ENCODE measurements at places on chromosomes 7 and 10.
A peak's percentile ranks its signal among the peaks of the same experiment; 100 is the strongest.

DNA sequence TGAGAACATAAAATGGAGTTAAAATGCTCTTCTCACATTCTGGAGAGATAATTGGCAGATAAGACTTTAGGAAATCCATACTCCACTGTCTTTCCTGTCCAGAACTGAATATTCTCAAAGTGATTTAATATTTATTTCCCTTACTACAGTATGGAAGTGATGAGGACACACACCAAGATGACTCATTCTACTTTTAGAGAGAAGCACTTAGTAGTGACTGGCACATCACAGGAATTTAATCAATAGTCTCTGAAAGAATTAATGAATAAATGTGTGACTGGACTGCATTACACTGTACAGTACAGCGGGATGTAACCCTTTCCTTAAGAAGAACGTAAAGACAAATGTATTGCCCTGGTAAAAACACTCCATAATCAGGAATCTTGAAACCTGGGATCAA is 116.7 kb downstream of the SEMA3E start:
- DNase-seq = no peak

DNA sequence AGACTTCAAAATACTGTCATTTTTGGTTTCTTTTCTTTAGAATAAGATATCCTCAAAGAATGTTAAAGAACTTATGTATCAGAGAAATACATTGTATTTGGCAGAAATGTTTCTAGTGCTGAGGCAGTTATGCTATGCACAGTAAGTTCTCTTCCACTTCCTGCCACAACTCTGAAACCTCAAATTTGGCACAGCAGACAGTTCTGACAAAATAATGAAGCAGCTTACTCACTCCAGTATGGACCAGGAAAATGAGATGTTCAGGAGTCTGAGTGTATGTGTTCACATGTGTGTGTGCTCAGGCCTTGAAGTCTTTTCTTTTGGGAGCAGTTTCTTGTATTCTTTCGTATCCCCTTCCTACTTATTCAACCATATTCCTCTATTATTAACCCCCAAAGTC is 197.0 kb upstream of the AGK start:
- no peak for DNase-seq

DNA sequence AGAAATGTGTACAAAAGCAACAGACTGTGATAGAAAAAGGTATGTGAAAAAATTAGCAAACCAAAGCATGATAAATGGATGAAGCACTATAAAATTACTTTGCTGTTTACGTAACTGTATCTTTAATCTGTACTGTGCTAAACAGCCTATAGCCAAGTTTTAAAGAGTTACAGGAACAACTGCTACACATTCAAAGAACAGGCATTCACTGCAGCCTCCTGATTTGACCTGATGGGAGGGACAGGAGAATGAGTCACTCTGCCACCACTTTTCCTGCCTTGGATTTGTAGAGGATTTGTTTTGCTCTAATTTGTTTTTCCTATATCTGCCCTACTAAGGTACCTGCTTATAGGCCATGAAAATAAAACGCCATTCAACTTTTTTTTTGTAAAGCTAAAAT is 116.1 kb downstream of the FANK1 start:
- DNase-seq = no peak

- peak; percentile 64 for DNase-seq
These were observed 208.3 kb downstream of the USP6NL start for GRCh38 chr10:11403116-11403515.

GRCh38 chr10:74620626-74621025 is 205.8 kb upstream of the KAT6B start:
- no peak for DNase-seq

DNA sequence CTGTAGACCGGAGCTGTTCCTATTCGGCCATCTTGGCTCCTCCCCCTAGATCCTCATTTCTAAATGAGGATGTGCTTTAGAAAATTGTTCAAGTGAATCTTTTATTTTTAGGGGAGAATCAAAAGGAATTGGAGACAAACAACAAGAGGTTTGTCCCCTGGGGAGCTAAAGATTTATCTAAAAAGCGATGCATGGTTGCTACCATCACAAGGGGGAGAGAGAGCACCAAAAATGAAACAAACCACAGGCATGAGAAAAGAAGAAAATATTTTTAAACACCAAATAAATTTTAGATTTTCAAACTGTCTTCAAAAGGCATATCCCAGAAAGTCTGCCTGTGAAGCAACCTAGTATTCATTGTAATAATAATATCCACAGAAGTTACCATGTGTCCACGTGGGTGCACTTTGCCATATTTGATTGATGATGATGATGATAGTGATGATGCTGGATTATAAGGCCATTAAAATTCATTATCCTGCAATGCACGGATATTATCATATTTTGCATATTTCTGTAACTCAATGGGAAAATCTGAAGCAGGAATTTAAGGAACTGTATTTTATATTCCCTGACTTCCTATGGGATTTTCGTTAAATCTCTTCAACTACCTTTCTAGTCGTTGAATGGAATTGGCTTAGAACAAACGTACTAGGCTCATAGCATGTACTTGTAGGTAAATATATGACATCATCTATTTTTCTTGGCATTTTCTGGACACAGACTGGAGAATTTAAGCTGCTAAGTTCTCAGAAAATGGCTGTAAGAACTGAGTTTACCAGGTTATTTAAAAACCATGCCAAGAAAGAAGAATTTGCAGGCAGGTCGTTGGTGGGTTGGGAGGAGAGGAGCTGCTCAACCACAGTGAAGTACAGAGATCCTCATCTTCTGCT is 171.6 kb downstream of the WDR37 start:
- DNase-seq = no peak

DNA sequence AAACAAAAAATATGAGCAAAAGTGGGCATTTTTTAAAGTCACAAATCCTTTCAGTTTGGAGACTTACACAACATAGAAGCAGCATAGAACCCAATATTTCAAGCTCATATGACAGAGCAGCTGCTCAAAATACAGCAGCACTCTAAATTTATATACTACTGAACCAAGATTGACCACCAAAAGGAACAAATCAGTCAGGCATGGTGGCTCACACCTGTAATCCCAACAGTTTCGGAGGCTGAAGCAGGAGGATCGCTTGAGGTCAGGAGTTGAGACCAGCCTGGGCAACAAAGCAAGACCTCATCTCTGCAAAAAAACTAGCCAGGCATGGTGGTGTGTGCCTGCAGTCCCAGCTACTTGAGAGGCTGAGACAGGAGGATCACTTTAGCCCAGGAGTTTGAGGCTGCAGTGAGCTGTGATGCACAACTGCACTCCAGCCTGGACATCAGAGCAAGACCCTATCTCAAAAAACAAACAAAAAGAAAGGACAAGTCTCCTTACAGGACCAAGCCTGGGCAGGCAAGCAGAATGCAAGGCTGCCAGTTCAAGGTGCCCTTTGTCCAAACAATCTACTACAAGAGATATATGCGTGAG is 40.0 kb downstream of the PARD3 start:
- no peak for DNase-seq

GRCh38 chr7:45039106-45039505 is 39.1 kb downstream of the CCM2 start:
- DNase-seq = no peak

DNA sequence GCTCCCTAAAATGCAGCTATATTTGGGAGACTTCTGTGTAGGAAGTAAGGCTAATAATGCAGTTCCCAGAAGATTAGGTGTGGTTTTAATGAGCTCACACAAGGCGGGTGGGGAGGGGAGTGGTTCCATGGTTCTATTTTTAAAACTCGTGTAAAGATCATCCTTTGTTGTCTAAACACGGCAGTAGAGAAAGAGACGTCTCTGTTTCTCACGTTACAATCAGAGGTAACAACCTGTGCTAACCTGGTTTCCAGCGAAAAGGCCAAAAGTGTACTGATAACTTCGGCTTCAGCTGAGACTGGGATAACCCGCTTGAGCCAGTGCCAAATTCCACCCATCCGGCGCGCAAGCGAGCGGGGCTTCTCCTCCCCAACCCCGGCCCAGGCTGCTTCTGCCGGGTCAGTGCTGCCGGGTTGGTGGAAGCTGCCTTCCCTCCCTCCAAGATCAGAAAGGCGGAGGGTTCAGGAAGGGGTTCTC is 2.5 kb upstream of the MAP3K8 start:
- DNase-seq = no peak

- peak; percentile 77 for DNase-seq
These were observed 328 bp downstream of the ESYT2 start for GRCh38 chr7:158829021-158829341.

GRCh38 chr7:5350600-5351385 is 68.0 kb downstream of the SLC29A4 start:
- no peak for DNase-seq

DNA sequence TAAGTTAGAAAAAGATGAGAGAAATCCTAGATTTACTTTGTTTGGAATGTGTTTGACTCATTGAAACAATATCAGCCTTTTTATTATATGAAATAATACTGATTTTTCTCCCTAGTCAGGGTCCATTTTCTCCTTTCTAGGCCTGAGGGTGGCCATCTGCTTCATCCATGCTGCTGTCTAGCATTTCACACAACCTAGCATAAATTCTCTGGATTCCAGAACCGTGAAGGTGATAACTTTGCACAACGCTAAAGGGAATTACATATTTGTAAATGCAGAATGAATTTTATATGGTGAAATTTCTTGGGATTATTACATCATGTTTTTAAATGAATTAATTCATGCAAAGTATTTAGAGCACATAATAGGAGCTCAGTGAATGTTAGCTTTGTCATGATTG is 505.1 kb downstream of the INHBA start:
- no peak for DNase-seq

GRCh38 chr7:25719190-25719896 is 432.7 kb upstream of the NFE2L3 start:
- DNase-seq = no peak

DNA sequence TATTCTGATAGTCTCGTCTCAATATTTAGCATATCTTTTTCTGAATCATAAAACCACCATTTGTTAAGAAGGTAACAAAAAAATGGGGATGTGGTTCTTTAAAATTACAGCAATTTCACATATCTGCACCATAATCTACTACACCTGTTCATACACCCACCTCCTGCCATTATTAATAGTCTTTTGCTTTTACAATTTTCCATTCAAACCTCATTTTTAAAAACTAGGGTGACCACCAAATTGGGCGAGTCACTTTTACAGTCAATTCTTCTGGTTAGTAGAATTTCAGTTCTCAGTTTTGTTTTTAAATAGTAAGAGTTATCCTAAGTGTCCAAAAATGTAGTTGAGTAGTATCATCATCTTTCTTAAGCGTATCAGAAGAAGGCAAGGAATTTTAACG is 48.4 kb upstream of the GSAP start:
- no peak for DNase-seq

- DNase-seq = no peak
These were observed 60.6 kb downstream of the C1GALT1 start for GRCh38 chr7:7242899-7243298.

- no peak for DNase-seq
These were observed 125.6 kb upstream of the PRPS1L1 start for GRCh38 chr7:18153183-18153748.

DNA sequence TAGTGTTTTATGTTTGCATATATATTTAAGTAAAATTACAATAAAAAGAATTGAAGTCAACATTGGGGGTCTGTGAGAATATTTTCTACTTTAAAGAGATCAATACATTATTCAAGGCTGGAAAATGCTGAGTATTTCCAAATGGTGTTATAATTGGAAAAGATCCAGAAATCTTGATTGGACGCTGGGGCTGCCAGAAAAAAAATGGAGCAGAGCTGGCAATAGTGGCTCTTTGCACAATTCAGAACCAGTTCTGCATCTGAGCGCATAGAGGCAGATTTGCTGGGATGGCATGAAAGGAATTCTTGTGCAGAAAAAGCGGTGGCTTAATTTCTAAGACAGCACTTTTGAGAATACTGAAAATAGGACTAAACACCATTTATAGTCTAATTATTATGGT is 10.8 kb upstream of the VWC2 start:
- DNase-seq = no peak

GRCh38 chr10:104614245-104614831 is 26.8 kb upstream of the SORCS3 start:
- DNase-seq = peak; percentile 11

DNA sequence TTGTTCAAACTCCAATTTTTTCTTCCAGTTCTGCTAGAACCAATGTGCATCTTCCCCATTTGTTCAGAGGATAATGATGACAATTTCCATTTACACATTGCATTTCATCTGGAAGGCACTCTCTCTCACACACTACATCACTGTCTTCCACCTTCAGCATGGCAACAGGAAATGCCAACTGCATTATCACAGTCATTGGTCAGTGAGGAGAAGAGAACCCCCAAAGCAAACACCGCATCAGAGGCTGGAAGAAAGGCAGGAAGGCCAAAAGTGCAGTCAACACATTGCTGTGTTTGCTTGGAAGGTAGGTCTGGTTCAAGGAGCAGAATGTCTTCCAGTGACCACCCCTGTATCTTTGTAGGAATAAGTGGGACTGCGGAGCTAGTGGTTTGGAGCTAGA is 192.2 kb upstream of the RHOBTB1 start:
- DNase-seq = no peak

GRCh38 chr7:47846138-47846836 is 102.0 kb downstream of the PKD1L1 start:
- DNase-seq = no peak

- no peak for DNase-seq
These were observed 15.8 kb downstream of the PODXL start for GRCh38 chr7:131540491-131541162.

GRCh38 chr7:22393913-22394729 is 37.2 kb upstream of the RAPGEF5 start:
- DNase-seq = no peak

DNA sequence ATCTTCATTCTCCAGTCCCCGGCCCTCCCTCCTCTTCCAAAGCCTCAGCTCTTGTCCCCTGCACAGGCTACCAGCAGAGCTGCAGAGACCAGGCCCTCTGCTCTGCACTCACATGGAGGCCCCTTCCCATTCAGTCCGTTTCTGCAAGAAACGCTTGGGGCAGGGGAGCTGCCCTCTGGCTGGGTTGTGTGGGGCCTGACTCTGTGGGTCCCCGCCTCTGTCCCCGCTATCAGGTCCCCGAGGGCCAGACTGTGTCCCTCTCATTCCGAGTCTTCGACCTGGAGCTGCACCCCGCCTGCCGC is 1.5 kb downstream of the PCOLCE start:
- no peak for DNase-seq

GRCh38 chr7:114539575-114539974 is 125.0 kb downstream of the FOXP2 start:
- no peak for DNase-seq

DNA sequence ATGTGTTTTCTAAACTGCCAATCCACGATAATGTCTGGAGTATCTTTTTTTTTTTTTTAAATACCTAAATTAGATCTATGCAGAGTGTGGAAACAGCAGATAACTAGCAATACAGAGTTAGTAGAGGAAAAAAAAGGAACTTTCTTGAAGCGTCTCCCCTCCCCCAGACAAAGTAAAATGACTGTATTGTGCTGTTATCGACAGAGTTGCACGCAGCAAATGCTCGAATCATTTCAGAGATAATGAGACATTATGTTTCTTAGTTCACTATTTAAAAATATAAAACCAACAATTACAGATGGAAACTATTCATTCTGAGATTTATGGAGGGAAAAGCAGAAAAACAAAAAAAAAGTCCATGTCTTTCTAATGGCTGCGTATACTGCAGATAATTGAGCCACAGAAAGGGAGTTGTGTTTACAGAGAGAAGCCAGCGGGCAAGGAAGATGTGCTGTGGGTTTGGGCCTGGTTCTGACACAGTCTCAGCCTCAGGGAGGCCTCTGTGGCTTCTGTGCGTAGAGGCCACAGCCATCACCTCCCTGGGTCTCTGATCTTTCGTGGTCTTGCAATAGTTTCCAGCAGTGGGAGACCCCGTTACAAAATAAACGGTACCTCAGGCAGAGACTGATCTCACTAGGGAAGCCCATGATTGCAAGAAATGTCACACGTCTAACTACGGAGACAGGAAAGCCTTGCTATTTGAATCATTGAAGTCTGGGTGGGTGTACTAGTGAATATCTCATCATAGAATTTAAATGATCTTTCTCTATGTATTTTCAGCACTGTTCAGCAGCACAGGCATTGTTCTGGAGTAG is 19.1 kb upstream of the KLF6 start:
- DNase-seq = peak; percentile 56

Measured in T-cell (primary cell).